Non-pigmented ciliary epithelial cell (primary cell): ENCODE measurements at places on chromosomes 7 and 10.

DNA sequence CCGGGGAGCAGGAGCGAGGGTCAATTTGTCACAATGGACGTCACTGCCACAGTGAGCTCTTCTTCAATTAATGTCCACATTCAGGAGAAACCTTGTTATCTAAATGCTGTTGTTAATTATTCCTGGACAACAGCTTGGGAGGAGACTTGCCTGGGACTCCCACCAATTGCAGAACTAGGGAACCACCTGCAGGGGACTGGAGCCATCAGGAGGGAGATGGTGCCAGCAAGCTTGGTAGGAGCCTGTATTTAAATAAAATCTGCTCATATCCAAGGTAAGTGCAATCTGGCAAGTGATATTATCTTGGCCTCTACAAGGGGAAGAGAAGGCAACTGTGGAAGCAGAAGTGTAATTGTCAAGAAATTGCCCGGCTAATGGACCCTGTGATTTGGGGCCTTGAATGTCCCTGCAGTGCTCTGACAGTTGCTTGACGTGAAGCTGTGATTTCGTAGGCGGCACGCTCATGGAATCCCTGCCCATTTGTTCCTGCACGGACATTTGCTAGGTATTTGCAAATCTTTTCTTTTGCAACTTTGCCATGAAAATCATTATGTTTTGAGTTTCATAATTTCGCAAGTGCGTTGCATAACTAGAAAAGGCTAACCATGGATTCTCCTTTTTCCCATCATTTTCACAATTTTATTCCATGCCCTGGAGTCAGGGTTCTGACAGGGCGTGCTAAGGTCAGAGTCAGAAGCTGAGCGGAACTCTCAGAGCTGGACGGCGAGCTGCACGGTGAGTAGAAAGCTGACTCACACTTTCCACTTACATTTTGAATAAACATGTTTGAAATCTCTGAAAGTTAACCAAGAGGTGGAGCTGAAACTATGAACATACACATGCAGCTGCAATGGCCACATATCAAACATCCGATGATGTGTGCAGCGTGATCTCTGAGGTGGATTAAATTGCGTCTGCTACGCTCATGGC lies 84.9 kb upstream of the TCERG1L start:
- no peak for DNase-seq

GRCh38 chr10:81920213-81920829 lies 45.3 kb downstream of the NRG3 start:
- DNase-seq: no peak

GRCh38 chr10:23293145-23293724 lies 51.4 kb downstream of the C10orf67 start:
- DNase-seq: peak; percentile 18

DNA sequence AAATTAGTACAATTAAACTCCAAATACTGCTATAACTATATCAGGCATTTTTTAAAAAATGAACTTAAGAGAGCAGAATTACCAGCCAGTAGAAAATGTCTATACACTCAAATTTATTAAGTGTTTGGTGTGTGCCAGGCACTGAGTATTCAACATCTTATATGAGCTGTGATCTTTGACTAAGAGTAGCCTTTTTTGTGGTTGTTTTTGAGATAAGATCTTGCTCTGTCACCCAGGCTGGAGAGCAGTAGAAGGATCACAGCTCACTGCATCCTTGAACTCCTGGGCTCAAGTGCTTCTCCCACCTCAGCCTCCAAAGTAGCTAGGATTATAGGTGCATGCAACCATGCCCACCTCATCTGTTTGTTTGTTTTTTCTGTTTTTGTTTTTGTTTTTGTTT lies 102.5 kb upstream of the CELF2 start:
- DNase-seq: no peak

DNA sequence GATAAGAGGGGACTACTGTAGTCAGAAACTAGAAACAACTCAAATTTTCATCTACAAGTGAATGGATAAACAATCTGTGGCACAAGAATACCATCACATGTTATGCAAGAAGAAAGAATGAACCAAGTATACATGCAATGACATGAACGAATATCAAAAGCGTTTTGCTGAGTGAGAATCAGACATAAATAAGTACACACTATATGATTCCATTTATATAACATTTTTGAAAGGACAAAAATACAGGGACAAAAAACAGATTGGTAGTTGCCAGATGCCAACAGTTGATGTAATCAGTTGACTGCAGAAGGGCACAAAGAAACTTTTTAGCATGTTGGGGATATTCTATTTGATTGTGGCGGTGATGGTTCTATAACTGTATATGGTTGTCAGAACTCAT lies 33.6 kb downstream of the CTNNA3 start:
- no peak for DNase-seq

- no peak for DNase-seq
These were observed 28.8 kb upstream of the MICU1 start for GRCh38 chr10:72654720-72655119.

GRCh38 chr7:85475071-85475470 lies 288.2 kb upstream of the SEMA3D start:
- DNase-seq: no peak
